GM04503 (cell line): ENCODE measurements at places on chromosomes 2 and 18.

DNA sequence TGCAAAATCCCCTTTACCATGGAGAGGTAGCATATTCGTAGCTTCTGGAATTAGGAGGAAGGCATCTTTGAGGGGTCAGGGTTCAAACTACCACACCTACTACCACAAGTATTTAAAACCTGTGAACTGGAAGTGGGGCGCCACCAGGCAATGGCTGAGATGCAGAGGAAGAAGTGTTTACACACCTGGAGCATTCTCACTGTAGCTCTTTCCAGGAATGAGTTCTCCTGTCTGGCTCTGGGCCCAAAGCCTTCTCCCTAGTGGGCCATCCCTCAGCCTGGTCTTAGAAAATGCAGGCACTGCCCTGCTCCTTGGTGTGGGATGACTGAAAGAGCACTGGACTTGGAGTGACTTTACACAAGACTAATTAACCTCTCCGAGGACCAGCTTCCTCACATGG is 30.7 kb upstream of the FOXI3 start:
- no peak for DNase-seq

DNA sequence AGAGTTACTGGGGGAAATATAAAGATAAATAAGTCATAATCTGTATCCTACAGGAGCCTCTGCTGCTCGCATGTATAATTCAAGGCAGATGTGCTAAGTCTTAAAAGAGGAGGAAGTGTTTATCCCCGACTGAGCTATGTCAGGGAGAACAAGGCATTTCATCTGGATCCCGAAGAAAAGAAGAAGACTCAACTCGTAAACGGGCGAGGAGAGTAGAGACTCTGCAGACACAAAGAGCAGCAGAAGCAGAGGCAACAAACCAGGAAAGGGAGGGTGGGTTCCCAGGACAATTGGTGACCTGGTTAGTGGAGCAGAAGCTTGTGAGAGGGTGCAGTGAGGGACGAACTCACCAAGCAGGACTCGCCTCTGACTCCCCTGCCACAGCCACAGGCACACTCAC is 368.6 kb downstream of the EIPR1 start:
- no peak for DNase-seq

DNA sequence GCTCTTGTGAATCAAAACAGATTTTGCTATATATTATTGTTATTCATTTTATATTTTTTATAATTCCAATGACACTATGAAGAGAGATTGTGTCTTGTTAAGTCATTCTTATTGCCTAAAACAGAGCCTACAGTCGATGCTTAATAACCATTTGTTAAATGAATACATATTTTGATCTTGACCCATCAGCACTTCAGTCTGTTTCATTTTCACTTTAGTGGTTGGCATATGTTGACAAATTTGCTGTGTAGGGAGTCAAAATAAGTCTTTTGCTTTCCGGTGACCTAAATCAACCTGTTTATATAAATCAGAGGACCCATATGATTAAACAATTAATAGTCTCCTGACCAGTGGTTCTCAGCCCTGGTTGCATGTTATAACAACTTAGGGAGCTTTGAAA is 97.1 kb downstream of the TXNL1 start:
- DNase-seq, result no peak

DNA sequence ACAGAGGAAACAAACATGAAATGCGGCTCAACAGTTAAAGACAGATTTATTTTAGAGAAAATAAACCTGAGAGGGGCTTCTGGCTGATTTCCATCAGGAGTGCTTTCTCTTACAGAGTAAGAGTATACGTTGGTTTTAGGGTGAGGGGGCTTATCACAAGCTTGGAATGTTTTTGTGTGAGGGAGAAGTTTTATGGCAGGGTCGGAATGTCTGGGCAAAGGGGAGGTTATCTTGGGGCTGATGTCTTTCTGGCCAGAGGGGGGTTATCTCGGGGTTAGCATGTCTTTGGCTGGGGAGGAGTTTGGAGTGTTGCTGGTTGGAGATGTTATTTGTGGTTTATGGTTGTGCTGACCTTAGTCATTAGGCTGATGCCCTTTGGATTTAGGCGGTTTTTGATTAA is 22.1 kb downstream of the PTRHD1 start:
- no peak for DNase-seq

DNA sequence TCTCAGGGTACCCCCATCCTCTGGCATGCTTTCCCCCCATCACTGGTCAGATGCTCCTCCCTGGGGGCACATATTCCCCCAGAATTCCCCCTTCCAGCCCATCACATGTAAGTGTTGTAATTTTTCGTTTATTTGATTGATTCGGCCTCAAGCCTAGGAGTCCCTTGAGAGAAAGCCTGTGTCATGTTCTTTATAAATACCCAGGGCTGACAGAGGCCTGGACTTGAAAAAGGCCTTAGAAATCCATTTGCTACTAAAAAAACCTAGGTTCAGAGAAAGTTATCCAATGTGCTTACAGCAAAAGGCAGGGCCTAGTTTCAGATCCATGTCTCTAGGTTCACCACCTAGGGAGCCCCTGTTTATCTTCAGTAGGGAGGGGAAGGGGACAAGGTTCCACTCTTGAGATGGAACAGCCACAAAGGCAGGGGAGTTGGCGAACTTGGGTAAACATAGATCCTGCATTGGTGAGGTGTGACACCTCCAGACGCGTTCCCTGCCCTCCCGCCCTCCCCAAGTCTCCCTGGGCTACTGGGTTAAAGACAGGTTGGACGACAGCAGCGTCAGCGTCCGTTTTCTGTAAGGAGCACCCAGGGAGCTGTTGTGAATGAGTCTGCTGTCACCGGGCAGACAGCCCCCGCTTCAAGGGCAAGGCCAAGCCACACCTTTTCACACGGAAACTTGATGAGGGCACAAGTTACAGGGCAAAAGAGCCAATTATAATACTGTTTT is 147.8 kb downstream of the EN1 start:
- DNase-seq, result no peak

GRCh38 chr2:235055891-235056516 is 104.2 kb downstream of the SH3BP4 start:
- no peak for DNase-seq

GRCh38 chr2:31235504-31235902 is 1.6 kb downstream of the EHD3 start:
- DNase-seq, result peak; percentile 74

DNA sequence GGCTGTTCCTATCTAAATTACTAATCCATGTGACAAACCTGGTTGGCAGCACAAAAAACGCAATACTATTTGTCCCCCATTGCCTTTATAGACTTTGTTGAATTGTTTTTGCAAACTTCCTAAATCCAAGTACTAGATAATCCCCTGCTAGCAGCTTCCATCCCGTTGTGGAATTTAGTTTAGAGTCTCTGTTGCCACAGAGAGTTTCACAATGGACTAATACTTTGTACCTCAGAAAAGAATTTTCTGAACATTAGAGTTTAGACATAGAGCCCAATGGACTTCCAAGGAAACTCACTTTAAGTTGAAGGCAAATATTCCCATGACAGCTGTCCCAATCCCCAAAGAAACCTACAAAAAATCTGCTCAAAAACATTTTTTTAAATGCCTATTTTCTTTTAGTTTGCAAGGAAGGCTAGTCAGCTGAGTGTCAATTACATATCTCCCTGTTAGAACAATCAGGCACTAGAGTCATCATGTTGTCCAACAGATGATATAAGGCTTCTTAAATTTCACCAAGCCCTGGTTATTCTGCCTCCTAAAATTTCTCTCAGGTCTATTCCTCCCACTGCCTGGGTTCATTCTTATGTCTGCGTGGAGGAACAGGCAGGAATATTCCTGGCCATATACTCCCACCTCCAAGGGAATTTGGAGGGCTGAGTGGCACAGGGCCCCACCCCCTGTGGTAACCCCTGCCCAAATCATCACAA is 27.2 kb downstream of the RNF152 start:
- DNase-seq, result peak; percentile 27

DNA sequence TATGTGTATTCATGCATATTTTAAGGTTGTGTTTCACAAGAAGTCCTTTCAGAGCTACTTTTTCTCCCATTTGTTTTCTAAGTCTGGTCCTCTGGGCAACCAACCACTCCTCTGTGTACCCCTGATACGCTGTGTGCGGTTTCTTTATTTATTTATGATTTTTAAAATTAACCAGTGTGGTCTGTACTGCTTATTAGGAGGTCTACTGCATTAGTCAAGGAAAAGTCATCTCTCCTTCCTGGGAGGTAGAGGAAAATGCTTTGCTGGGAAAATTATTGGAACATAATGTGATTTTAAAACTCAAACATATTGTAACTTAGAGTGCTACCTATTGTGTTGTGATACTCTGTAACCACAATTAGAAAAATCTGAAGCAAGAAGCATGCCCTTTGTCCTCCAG is 1404.3 kb downstream of the SUCLG1 start:
- DNase-seq, result no peak

- DNase-seq, result no peak
These were observed 972 bp downstream of the IL1R1 start for GRCh38 chr2:102143450-102143985.
